PC-9 (cell line): ENCODE measurements at places on chromosomes 6 and 20. TPM values are rescaled to one million over a fixed set of nuclear protein-coding genes. Genes with fewer than 3 reads are reported as not detected.

Gene ZSCAN12
- total RNA-seq = 10.9 and 11.2 TPM in 2 replicates

Gene BPIFB2
- not detected in 2 replicates for total RNA-seq

Gene CDH4
- not detected in 2 replicates for total RNA-seq

DNA sequence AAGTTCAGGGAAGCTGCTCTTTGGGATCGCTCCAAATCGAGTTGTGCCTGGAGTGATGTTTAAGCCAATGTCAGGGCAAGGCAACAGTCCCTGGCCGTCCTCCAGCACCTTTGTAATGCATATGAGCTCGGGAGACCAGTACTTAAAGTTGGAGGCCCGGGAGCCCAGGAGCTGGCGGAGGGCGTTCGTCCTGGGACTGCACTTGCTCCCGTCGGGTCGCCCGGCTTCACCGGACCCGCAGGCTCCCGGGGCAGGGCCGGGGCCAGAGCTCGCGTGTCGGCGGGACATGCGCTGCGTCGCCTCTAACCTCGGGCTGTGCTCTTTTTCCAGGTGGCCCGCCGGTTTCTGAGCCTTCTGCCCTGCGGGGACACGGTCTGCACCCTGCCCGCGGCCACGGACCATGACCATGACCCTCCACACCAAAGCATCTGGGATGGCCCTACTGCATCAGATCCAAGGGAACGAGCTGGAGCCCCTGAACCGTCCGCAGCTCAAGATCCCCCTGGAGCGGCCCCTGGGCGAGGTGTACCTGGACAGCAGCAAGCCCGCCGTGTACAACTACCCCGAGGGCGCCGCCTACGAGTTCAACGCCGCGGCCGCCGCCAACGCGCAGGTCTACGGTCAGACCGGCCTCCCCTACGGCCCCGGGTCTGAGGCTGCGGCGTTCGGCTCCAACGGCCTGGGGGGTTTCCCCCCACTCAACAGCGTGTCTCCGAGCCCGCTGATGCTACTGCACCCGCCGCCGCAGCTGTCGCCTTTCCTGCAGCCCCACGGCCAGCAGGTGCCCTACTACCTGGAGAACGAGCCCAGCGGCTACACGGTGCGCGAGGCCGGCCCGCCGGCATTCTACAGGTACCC, at the start of gene ESR1:
Gene ESR1 (plus strand): TSS at position 170 of the 858 bp plus-strand sequence. CDS start 231 bp downstream, at position 401.
- DNase-seq = no peak

DNA sequence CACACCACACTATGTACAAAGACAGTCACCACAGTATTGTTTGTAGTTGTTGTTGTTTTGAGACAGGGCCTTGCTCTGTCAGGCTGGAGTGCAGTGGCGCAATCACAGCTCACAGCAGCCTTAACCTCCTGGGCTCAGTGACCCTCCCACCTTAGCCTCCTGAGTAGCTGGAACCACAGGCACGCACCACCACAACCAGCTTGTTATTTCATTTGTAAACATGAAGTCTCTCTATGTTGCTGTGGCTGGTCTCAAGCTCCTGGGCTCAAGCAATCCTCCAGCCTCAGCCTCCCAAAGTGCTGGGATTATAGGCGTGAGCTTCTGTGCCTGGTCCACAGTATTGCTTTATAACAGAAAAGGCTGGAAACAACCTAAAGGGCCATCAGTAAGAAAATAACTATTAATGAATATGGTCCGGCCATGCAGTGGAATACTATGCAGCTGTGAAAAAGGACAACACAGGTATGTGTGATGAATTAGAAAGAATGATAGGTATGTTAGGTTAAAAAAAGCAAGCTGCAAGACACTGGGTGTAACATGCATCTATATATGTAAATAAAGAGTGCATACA, 30.0 kb upstream of the PTGIS start:
- no peak for DNase-seq

DNA sequence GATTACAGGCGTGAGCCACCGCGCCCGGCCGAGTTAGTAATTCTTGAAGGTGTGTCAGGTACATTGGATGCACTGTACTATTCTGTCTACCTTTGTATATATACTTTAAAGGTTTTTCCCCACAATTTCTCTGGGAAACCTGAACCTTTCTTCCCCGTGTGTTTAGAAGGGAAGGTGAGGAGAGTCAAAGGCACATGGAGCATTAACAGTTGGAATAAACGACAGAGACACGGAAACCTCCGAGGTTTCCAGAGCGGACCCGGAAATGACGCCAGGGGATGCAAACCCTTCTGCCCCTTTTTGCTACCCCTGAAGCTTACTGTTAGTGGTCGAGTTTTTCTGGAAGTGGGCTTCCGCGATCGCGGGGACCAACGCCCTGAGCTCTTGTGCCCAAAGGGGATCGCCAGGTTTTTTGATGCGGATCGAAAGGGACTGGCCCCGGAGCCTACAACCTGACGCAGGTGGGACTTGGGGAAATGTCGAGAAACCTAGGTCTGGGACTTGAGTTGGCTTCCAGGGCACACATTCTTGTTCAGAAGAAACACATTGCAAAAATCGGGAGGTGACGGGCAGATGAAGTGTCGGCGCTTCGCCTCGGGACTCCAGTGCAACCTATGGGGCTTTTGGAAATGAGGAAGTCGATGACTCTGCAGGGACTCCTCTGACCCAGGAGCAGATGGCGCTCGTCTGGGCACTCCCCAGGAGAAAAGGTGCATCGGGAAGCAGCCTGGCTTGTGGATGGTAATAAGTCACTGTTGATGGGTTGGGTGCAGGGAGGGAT, 218.2 kb downstream of the OR2B2 start:
- DNase-seq = peak; percentile 67

DNA sequence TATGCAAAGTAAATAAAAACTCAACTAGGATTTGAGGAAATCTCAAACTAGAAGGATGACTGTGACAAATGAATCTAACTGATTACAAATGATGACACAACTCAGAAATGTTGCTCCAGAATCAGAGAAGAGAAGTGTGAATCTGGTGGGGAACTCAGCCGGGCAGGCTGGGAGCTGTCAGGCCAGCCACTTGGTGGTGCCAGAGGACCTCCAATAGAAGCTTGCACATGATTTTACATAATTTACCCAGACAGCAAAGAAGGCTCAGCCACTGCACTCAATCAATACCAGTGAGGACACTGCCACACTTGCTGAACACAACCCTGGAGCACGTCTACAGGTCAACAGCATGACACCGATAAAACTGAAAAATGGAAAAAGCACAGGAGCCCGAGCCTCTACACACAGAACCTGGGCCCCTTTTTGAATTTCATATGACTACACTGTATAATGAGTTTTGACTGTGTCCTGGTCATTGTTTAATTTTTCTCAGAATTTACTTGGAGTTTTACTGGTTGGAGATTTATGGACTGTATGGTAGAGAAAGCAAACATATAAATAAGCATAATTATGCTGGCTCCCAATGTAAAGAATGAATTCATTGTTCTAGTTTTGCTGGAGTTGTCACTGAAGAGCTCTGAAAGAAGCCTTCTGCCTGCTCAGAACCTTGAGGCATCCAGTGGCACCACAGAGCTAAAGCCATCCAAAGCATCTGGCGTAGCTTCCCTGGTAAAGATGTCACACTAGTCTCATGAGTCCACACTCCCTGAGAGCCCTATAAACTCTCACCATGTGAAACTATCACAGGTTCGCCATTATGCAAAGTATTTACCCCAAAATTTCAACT, 296.5 kb downstream of the THBS2 start:
- DNase-seq = peak; percentile 12

DNA sequence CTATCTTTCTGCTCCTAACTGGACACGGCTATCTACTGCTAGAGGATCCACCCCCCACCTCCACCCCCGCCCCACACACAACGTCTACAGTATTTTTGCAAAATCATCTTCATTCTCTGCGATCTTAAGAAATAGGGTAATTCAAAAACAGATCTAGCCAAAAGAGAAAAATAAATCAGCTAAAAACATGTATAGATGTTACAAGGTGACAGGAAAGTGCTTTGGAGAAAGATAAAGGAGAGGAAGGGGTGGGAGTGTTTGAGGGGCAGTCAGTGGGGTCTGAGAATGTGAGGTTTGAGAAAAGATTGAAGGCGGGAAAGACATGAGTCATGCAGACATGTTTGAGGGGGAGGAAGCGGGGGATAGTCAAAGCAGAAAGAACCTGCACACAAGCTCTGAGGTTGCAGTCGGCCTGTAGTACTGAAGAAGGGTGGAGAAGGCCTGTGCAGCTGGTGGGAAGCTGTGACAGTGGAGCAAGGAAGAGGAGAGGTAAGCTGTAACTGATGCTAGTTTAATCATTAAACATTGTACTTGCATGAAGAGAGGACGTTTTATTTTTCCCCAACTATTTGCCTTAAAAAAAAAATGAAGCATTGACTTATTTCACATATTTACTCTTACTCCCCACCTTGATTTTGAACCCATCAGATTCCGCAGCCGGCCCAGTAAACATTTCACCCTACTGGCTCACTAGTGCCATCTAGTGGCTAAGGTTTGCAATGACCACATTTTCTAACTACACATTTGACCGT, 332.6 kb downstream of the ADGRB3 start:
- no peak for DNase-seq

DNA sequence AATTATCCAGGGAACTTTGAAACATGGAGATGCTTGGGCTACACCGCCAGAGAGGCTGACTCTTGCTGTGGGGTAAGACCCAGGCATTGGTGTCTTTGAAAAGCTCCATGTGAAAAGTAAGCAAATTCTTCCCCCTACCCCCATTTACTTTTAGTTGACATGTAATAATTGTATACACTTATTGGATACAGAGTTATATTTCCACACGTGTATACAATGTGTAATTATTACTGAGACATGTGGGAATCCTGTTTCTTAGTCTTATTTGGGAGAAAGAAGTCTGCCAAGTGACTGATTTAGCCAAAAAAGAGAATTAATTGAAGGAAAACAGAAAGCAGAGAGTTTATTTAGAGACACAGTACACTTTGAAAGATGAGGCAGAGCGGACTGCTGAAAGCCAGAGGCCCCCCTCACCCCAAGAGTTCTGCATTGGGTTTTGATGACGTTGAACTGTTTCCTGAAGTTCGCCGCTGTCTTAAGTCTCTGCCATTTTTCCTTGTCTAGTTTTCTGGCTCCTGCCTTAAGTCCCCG, 193.8 kb downstream of the PACRG start:
- DNase-seq = no peak

DNA sequence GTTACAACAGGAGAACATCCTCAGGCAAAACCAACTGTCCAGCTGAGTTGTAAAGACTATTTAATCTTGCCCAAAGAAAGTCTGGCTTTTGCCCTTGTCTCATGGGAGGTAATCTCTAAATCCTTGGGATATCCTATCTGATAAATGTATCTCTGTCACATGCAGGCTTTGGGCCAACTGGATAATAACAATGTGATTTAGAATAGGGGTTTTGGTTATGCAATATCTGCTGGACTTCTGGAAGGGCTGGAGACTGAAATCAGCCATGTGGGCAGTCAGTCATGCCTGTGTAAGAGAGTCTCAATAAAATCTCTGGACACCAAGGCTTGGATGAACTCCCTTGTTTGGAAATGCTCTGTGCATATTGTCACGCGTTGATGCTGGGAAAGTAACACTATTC, 56.3 kb upstream of the PRL start:
- no peak for DNase-seq
